ENCODE measurements at places on chromosomes 11 and 22. TPM values are rescaled to one million over a fixed set of nuclear protein-coding genes. Genes with fewer than 3 reads are reported as not detected.

Gene ADAMTS8
- total RNA-seq: 3.7 TPM

Gene GAL3ST3
- 7.4 TPM for total RNA-seq

DNA sequence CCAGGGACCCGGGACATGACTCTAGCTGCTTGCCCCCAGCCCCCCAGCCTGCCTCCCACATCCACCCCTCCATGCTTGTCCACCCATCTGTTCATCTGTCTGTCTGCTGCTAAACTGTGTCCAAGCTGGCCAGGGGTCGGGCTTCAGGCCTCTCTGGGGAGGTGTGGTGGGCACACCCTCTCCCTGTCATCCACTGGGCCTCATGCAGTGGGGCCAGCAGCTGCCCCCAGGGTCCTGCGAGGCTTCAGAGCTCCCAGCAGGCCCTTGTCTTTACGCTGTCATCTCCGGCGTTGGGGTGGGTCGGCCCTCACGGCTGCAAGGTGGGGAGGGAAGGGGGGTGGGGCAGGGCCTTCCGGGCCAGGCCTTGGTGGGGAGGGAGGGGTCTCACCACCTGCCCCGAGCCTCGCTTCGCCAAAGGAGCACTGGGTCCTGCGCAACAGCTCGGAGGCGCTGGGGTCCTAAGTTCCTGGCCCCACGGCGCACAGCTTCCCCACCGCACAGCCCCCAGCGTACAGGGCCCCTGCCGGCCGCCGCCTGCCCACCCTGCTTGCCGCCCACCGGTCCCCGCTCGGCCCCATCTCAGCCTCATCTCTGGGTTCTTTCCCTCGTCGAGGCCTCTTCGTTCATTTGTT lies 26.7 kb downstream of the MOB2 start:
- no peak for DNase-seq

Gene DLG2
- total RNA-seq: 11.4 TPM

Gene OR52B2
- total RNA-seq: not detected

DNA sequence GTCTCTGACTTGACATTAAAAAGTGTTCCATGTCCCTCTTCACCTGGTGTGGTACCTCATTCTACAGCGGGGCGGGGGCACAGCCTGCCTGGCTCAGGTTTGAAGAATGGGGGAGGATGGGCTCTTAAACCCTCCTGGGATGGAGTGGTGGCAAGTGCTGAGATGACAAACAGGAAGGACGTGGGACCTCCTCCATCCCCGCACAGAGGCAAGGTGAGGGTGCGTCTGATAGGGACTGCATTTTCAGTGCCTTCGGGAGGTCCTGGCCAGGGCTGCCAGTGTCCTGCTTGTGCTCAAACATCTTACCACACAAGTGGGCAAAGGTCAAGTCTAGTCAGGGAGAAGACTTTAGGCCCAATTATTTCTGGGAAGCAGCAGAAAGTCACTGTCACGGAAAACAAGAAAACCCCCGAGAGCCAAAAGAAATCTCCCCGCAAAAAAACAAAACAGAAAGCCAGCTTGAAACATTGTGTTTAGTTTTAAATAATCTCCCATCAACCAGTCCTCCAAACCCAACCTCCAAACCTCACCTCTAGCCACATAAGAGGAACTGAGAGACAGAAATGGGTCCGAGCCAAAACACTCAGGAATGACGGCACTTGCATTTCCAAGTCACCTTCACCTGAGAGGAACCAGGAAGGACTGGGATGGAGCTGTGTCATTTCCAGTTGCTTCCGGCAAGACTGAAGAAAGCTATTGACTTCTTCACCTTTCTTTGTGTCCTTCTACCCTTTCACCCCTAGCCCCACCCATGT lies 966.5 kb downstream of the NTM start:
- DNase-seq: no peak

DNA sequence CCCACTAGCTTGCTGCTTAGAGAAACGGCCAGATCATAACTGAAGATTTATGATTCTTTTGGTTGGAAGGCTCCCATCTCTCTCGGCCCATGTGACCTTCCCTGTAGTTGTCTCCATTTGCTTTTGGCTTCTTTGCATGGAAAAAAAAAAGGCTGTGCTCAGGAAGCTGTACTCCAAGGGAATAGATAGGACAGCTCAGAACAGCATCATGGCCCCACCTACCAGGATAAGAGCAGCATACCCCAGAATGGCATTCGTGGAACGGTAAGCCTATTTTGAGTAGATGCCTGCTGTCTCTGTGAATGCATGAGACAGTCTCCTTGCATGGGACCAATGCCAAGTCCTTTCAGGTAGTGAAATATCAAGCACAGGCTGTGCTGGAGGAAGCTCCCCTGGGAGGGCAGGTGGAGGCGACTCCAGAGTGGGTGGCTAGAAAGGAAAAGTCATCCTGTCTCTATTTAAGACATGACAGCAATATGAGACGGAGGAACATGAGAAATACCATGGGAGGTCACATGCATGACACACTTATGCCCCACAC lies 94.1 kb upstream of the AMOTL1 start:
- DNase-seq: no peak

GRCh38 chr22:47066616-47066905 lies 304.1 kb downstream of the TBC1D22A start:
- DNase-seq: peak; percentile 26

GRCh38 chr11:64245401-64245796 lies 1.3 kb downstream of the PPP1R14B start:
- DNase-seq: no peak

- DNase-seq: no peak
Measured at GRCh38 chr11:99349151-99349673, 328.5 kb downstream of the CNTN5 start.

DNA sequence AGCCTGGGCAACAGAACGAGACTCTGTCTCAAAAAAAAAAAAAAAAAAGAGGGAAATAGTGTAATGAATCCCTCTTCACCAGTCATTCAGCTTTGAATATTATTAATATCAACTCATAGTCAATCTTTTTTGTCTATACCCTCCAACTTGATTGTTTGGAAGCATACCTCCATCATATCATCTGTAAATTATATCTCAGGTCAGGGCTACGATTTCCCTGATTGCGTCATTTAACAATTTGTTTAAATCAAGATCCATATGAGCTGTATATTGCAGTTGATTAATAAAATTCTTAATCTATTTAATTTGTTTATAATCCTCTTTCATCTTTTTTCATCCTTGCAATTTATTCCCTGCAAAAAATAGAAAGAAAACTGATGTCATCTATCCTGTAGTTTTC lies 60.2 kb downstream of the USP47 start:
- DNase-seq: no peak

- DNase-seq: no peak
Measured at GRCh38 chr11:134667175-134667500, 255.1 kb upstream of the B3GAT1 start.
